Frontal cortex (tissue), 4 donors: ENCODE measurements at places on chromosomes 7 and 10. TPM values are rescaled to one million over a fixed set of nuclear protein-coding genes. Genes with fewer than 3 reads are reported as not detected.

The C10orf62 gene
- not detected for total RNA-seq

The HYAL4 gene
- not detected for total RNA-seq

The LMOD2 gene
- not detected for total RNA-seq

The EPHB4 gene
- total RNA-seq, result 7.7 TPM

The CDH23 gene
- total RNA-seq, result 3.3 TPM

The SUN3 gene
- total RNA-seq, result not detected

The CALHM1 gene
- total RNA-seq, result not detected

The SPDYE16 gene
- 0.41 TPM for total RNA-seq

The RNF32 gene
- 1.2 TPM for total RNA-seq

The CREB5 gene
- 4.5 TPM for total RNA-seq

The ZNF503 gene
- 1.6 TPM for total RNA-seq

The SLC25A28 gene
- total RNA-seq, result 25.3 TPM

The LDB3 gene
- under 0.01 TPM for total RNA-seq

The GBX1 gene
- total RNA-seq, result 0.41 TPM

The FAM241B gene
- total RNA-seq, result 13.9 TPM

The PAX4 gene
- not detected for total RNA-seq

The ANKRD1 gene
- not detected for total RNA-seq

The GPR146 gene
- 0.82 TPM for total RNA-seq

The CPVL gene
- 54.6 TPM for total RNA-seq

The LRRC17 gene
- 15.5 TPM for total RNA-seq

The PKD1L1 gene
- under 0.01 TPM for total RNA-seq

The LANCL2 gene
- total RNA-seq, result 35.1 TPM

The SORCS1 gene
- 16.7 TPM for total RNA-seq

The ATP6V0E2 gene
- total RNA-seq, result 122 TPM

The PRSS1 gene
- total RNA-seq, result not detected

The NEUROG3 gene
- total RNA-seq, result not detected

The TMEM140 gene
- total RNA-seq, result 0.41 TPM

The H2BK1 gene
- not detected for total RNA-seq

The UNCX gene
- not detected for total RNA-seq
